Liver (tissue), 10 donors: ENCODE measurements at places on chromosomes 7 and 10.

DNA sequence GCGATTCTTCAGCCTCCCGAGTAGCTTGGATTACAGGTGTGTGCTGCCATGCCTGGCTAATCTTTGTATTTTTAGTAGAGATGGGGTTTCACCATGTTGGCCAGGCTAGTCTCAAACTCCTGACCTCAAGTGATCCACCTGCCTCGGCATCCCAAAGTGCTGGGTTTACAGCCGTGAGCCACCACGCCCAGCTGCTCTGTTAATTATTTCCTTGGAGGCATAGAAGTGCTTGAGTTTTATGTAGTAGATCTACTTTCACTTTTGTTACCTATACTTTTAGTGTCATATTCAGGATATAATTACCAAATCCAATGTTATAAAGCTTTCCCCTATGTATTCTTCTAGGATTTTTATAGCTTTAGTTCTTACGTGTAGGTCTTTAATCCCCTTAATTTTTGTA, 1093.0 kb downstream of the GATA3 start:
- no peak for DNase-seq

- DNase-seq: no peak
Measured at GRCh38 chr7:144834641-144835144, 1.2 kb downstream of the TPK1 start.

DNA sequence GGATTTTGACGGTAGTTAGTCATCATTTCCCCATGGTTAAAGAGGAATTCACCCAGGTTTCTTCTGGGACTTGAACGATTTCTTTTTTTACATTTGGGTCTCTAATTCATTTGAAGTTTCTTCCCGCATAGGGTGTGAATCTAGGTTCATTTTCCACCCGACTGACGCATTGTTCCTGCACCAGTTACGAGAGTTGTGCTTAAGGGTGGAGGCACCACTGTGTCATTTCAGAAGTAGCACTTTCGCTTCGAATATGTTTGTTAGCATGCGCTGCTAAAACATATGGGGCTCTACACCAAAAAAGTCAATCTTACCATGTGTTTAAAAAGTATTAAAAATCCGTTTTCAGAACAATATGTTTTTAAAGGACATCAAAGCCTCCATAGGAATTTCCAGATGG, 140.3 kb downstream of the VIPR2 start:
- no peak for DNase-seq

DNA sequence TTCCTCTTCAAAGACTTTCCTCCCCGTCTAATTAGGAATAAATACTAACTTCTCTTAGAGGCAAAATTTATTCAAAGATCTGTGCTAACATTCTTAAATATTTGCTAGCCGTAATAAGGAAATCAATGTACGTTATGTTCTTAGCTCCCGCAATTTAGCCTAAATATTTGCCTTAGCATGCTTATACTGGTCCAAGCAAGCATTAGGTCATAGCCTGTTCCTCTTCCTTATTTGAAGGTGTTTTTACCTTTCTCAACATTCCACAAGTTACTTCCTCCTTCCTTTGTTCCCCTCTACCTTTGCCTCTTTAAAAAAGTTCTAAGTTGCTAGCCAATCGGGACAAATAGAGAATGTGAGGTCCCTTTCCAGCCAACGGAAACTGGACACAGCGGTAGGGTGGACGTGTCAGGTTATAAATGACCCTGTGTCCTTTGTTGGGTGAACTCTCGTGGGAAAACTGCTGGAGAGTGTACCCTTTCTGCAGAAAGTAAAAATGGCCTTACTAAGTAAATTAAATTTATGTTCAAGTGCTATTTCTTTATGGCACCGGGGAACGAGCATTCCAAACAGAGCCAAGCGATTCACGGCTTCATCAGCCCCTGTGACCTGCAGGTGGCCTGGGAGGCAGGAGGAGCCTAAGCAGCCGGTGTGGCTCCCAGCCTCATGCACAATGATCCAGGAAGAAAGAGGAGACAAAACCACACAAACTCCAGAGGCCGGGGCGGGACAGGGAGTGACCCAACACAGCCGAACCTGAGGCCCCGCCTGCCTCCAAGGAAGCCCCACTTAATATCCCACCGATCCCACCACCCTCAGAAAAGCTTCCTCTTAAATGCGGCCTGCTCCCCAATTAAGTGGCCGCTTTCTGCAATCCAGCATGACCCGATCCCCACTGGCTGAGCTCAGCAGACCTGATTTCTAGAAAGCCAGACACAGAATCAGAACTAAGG, 67.0 kb downstream of the ZRANB1 start:
- no peak for DNase-seq

DNA sequence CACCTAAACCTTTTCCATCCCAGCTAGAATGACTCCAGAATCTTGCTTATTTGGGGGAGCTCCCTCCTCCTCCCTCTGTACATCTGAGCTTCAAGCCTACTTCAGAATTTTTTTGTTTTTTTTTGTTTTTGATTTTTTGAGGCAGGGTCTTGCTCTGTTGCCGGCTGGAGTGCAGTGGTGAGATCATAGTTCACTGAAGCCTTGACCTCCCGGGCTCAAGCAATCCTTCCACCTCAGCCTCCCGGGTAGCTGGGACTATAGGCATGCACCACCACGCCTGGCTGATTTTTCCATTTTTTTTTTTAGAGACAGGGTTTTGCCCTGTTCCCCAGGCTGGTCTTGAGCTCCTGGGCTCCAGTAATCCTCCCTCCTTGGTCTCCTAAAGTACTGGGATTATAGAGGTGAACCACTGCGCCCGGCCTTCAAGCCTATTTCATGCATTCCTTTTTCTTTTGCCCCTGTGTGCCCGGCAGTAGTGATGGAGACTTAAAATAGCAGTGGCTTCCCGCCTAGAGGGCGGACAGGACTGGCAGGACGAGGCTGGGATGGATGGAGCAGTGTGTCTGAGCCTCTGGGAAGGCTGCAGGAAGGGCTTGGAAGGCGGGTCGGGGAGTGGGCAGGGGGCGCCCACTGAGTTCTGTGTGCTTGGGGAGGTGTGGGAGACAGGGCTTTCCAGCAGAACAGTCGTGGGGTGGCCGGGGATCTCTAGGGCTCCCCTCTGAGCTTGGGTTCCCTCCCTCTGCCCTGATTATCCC, 8.8 kb downstream of the CUX1 start:
- no peak for DNase-seq

GRCh38 chr7:24138343-24138742, 145.6 kb upstream of the NPY start:
- no peak for DNase-seq

- no peak for DNase-seq
Measured at GRCh38 chr7:138845711-138846110, 47.7 kb upstream of the ATP6V0A4 start.
